ENCODE measurements at places on chromosomes 11 and 22.

DNA sequence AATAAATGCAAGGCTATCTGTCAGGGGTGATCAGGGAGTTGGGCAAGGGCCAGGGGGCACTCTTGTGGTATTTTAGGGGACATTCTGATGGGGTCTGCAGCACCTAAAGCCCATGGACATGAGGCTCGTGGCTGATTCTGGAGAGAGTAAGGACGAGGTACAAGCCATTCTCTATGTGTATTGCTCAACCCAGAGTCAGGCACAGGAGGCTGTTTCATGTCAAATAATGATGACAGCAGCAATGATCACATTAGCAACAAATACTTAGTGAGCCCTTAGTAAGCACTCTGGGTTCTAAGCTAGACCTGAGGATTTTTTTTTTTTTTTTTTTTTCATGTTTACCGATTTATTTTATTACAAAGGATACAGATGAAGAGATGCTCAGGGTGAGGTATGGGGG is 83.5 kb upstream of the THY1 start:
- DNase-seq: no peak

GRCh38 chr11:131146827-131147490 is 223.5 kb upstream of the NTM start:
- no peak for DNase-seq

GRCh38 chr11:65954771-65955170 is 6.8 kb upstream of the SART1 start:
- DNase-seq: no peak

DNA sequence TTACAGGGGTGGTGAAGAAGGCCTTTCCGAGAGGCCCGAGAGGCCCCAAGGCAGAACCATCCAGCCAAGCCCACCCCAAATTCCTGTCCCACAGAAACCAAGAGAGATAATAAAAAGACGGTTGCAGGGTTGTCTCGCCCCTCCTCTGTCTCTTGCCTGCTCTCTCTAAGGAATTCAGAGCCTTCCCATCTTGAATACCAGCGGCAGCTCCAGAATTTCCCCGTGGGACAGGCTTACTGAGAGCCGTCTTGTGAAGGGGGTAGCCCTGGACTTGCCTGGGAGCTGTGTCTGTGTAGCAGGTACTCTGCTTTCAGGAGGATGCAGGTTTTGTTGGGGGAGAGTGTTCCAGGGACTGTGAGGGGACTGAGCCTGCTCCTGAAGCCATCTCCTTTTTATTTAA is 9.6 kb upstream of the EIF3D start:
- no peak for DNase-seq

GRCh38 chr11:64875369-64876228 is 2.8 kb downstream of the EHD1 start:
- no peak for DNase-seq

DNA sequence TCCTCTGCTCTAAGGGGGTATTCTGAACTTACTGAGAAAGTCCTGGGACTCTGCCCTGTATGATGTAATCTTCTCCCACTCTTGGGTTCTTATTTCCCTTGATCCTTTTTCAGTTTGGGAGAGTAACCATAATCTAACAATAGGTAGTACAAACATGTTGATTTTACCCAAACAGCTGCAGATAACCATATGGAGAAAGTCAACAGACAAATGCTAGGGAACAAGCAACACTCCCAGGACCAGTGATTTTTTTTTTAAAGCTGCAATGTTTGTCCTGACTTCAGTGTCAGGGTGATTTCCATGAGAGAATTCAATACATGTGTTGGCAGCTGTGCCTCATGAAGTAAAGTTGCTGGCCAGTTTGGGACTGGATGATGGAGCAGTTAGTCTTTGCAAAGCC is 156.5 kb downstream of the FCHSD2 start:
- no peak for DNase-seq

- DNase-seq: no peak
Measured at GRCh38 chr11:40241524-40242051, 1217.9 kb downstream of the LRRC4C start.

- DNase-seq: no peak
Measured at GRCh38 chr11:128804481-128804880, 62.6 kb downstream of the KCNJ1 start.

DNA sequence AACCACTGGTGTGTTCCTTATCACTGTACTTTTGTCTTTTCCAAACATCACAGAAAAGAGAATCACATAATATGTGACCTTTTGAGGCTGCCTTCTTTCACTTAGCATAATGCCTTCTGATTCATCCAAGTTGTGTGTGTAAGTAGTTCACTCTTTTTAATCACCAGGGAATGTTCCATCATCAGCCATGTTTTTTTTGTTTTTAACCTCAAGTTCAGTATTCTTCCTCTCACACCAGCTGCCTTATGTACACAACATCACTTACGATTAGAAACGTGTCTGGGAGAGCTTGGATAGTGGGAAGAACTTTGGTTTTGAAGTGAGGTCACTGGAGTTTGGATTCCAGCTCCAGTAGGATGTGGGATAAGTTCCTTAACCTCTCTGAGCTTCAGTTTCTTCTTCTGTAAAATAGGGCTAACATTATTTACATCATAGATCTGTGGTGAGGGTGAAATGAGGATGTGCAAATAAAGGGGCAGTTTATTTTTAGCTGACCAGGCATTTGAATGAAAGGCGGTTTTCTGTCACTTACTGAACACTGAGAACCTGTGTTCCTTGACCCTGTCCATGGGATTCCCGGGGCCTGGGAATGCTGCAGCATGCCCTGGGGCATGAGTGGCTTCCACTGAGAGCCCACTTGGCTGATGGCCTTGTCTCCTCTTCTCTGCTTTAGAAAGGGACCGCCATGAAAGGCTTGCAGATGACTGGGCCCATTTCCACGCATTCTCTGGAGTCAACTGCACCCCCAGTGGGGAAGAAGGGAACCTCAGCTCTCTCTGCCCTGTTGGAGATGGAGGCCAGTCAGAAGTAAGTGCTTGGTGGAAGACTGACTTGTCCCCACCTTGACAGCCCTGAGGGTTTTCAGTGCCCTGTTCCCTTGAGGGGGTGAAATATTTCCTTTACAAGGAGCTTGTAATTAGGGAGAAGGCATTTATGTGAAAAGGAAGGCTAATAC is 92.6 kb downstream of the DEPDC5 start:
- DNase-seq: no peak

- DNase-seq: no peak
Measured at GRCh38 chr11:68983801-68984200, 3.0 kb upstream of the MRGPRD start.

DNA sequence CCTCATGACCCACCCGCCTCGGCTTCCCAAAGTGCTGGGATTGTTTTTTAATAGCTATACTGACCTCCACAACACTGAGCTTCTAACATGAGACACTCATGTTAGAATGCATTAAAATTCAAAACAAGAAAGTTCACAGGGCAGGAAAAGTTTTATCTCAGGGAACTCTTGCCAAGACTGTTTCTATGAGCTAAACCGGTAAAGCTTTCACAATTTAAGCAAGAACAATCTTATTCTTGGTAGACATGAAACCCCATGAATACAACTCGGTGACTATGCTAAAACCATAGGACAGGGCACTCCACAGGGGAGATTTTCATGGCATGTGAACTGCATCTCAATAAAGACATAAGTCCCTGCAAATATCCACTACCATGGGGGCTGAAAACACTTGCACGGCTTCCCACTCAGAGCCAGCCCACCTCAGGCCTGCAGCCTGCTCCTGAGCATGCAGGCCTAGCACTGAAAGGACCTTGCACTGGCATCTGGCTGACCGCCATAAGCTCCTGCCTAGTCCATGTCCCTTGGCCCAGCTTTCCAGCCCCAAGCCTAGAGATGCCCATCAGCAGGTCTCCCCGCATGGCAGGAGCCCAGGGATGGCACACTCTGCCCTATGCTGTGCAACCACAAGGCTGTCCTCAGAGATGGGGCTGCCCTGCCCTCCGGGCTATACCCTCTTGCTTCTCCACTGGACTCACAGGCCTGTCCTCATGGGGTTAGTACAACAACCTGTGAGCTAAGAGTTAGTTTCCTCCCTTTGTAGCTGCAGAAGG is 58.4 kb downstream of the DGCR2 start:
- DNase-seq: no peak

GRCh38 chr11:113831314-113831713 is 44.1 kb downstream of the USP28 start:
- DNase-seq: no peak

DNA sequence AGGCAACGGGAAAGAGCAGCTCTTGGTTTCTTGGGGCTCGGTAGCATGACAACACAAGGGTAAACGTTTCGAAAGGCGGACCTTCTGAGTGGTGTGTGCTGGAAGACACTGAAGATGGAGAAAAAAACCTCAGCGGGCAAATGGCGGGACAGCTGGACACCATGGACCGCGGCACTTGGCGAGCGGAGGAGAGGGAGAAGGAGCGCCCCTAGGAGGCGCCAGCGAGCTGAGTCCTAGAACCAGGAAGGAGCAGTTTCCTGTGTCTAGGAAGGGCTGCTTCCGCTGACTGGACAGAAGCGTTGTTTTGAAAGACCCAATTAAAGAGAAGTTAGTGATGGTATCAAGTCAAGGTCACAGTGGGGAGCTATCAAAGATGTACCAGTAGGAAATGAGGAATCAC is 44.0 kb upstream of the OPCML start:
- no peak for DNase-seq

DNA sequence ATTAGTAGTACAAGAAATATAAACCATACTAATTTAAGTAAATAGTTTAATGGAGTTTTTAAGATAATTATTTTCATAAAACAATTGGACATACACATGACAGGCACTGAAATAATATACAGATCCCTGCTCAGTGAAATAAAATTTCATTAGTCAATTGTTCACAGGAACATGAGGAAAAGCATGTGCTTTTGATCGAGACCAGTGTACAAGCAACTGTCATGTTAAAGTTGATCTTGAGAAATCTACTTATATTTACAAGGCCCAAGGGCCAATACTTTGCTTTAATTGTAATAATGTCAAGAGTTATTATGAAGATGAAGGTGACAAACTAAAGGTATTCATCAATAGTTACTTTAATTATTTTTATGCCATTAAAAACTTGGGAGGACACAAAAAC is 792.7 kb upstream of the LUZP2 start:
- no peak for DNase-seq

DNA sequence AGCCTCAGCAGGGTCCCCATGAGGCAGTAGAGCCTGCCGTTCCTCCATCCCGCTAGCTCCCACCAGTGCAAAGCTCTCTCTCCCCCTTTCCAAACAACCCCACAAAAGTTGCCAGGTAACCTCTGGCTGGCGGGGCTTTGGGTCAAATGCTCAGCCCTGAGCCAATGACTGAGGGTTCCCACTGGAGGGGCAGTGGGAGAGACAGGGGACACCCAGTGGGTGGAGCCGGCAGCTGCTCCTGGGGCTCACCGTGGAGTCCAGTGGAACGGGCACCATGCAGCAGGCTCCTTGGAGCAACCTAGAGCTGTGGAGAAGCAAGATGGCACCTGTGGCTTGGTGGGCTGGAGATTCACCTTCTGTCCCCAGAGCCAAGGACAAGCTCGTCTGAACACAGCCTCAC is 25.0 kb upstream of the PPARA start:
- DNase-seq: no peak

DNA sequence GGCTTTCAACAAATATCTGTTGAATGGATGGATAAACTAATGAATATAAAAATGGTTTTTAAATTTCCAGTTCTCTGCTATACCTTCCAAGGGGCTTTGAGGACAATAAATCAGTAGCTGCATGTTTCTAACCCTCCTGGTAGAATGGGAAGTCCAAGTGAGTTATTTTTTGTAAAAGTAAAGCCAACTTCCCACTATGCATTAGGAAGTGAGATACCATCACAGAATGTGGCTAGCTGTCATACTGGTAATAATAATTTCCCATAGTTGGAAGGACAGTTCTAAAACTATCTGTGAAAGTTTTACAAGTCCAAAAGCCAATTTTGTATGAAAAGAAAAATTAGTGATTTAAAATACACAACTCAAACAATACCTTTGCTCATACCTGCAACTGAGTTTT is 50.0 kb downstream of the TMEM123 start:
- no peak for DNase-seq

DNA sequence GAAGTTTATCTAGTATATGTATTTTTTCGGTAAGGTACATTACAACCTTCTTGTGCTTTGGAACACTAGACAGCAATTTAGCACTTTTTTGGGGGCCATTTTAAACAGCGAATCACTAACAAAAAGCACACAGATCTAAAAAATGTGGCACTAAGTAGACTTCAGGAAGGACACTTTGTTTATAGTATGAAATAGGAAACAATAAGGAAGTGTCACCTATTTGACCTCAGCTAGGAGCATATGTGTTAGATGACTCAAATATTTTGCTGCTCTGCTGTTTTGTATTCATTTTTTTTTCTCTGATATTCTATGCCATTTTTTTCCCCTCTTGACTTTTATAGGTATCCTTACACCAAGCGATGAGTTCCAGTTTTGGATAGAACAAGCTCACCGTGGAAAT is 5.6 kb downstream of the DYNC2H1 start:
- no peak for DNase-seq

- DNase-seq: no peak
Measured at GRCh38 chr11:62556875-62557631, 10.4 kb upstream of the AHNAK start.

- DNase-seq: no peak
Measured at GRCh38 chr11:127994736-127995135, 592.6 kb downstream of the ETS1 start.

- no peak for DNase-seq
Measured at GRCh38 chr22:28187612-28188011, 268.6 kb upstream of the PITPNB start.

GRCh38 chr11:79786961-79787360 is 346.1 kb upstream of the TENM4 start:
- DNase-seq: no peak

- no peak for DNase-seq
Measured at GRCh38 chr11:64492561-64492960, 98.5 kb upstream of the SLC22A12 start.

GRCh38 chr22:49953680-49954344 is 6.8 kb upstream of the PIM3 start:
- no peak for DNase-seq

DNA sequence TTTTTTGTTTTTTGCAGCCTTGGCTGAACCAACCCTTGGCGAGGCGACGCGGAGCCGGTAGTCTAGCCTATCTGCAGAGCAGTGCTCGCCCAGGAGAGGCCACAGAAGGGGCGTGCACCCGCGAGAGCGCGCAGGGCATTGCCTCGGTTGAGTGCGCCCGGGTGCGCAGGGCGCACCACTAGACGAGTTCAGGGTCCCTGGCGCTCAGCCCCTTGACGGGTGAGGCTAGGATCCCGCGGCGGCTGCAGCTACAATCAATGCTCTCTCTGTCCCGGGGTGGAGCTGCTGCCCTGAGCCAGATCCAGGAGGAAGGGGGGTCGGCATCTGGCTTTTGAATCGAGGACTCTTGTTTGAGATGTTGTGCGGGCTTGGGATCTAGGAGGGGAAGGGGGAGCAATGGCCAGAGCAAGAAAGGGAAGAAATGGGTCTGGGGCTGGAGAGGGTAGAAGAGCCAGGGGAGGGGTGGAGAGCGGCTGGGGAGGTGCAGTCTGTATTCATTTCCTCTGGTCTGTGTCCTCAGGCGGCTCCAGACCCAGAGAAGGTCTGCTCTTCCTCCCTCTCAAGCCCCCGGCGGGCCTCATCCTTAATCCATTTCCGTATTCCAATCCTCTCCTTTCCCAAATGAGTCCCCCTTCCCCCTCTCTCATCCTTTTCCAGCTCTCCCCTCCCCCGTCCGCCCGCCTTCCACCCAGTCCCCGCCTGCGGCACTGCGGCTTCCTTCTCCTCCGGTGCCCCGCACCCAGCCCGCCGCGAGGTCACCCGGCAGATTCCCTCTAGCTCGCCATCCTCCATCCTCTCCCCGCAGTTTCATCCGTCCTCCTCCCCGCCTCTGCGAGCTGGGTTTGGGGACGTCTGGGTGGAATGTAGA is 797 bp downstream of the THY1 start:
- no peak for DNase-seq

Data from stimulated activated CD8-positive, alpha-beta memory T cell treated with anti-CD3 and anti-CD28 coated beads, Interleukin-7, amount 100 ng/mL, for 48 hours (primary cell).